ENCODE measurements at places on chromosomes 7 and 10.

- DNase-seq = no peak
Measured at GRCh38 chr7:126574276-126575250, 678.2 kb downstream of the GRM8 start.

DNA sequence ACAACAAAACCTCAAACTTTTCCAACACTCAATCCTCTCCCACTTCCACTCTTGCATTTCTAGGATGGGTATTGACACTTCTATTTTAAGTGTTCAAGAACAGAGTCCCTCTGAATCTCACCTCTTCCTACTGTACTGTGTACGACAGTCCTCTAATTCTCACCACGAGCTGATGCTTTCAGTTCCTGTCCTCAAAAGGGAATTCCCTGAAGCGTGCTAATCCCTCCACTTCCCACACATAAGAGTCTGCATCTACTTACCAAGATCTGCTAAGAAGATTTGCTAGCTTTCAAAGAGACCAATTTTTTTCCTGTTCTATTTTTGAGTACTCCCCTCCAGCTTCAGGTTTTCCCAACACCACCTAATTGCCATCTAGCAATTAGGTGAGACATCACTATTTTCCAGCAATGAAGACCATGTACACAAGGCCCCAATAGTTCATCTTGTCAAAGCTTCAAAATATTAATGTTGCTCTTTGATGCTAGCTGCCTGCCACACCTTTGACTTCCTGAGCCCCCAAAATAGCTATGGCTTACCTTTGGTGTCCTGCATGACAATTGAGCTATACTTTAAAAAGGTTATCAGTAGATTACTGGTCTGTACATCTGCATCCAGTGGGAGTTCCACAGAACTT is 54.4 kb downstream of the ARMH3 start:
- no peak for DNase-seq

- DNase-seq = no peak
Measured at GRCh38 chr7:137449016-137449415, 105.5 kb upstream of the PTN start.

GRCh38 chr7:135169964-135170273 is 588 bp downstream of the CYREN start:
- no peak for DNase-seq

GRCh38 chr7:74480861-74481417 is 27.2 kb downstream of the GTF2IRD1 start:
- no peak for DNase-seq

- no peak for DNase-seq
Measured at GRCh38 chr7:131012477-131013031, 278.5 kb upstream of the KLF14 start.

GRCh38 chr10:5502061-5502521 is 2.7 kb upstream of the CALML5 start:
- DNase-seq = no peak

DNA sequence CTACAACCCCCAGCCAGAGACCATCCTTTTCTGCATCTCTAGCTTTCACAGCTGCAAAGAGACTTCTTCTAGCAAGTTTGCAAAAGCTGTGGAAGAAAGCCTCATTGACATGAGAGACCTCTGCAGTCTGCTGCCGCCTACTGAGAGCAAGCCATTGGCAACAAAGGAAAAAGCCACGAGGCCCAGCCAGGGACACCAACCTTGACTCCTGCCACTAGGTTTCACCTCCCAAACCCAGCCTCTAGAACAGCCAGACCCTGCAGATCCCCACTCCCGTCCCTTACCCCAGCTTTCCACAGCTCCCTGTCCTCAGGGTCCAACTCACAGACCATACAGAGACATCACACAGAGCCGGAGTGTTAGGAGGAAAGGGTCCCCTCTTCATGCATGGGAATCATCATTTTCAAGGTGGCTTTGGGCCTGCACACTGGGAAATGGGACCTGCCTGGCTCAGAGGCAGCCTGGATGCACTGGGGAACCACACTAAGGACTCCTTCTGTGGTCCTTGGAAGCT is 14.6 kb upstream of the C10orf53 start:
- DNase-seq = no peak

DNA sequence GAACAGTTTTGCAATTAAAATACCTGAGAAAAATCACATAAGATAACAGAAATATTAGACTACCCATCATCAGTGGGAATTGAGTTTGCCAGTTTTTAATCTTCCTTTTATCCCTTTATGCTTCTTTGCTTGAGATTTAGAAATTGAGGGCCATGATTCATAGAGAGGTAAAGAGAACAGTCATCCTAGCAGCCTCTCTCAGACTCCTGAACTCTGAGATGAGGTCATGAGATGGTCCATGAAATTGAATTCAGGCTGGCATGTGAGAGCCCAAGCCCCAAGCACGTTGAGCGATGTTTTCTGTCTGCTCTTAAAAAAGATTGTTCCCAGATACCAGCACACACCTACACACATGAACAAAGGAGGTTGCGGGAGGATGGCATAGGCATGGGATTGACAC is 91.1 kb downstream of the CREB5 start:
- DNase-seq = no peak

DNA sequence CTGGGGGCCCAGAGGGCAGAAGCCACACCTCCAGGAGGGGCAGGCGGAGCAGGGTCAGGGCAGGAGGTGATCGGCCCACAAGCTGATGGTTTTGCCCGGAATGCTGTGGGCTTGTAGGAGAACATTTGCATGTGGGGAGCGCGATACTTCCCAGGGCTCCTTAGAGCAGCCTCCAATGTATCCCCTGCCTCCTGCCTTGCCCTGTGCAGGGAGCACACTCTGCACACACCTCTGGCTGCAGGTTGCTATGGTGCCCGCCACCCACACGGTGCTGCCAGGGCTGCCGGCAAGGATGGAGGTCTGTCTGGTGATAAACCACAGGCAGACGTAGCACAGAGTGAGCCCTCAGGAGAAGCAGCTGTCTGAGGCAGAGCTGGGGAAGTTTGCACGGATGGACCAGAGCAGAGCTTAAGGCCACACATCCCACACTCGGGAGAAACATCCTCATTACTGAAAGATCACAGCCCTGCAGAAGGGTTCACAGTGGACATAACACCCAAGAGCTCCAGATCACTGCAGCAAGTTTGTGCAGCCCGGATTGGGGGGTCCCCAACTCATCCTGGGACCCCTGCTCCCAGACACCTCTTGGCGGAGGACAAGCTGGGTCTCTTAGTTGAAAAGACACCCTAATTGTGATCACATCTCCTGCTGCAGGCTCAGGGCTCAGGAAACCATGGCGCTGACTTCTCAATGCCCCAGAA is 41.8 kb downstream of the VIPR2 start:
- no peak for DNase-seq

GRCh38 chr10:74641659-74642058 is 184.7 kb upstream of the KAT6B start:
- no peak for DNase-seq

DNA sequence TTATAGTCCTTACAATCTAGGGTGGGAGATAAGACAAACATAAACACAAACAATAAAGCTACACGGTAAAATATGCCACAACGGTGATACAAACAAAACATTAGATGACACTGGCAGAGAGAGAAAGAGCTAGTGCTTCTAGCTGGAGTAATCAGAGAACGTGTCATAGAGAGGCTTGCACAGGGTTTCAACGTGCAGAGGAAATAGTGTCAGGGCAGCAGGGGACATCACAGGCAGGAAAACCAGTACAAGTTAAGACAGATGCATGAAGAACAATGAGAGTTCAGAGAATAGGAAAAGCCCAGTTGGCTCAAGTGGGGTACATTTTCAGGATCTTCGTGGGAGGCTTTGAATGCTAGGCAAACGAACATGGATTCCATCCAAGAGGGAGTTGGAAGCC is 91.4 kb downstream of the ZNF438 start:
- DNase-seq = no peak

- DNase-seq = no peak
Measured at GRCh38 chr7:134451656-134452055, 7.2 kb downstream of the AKR1B1 start.

DNA sequence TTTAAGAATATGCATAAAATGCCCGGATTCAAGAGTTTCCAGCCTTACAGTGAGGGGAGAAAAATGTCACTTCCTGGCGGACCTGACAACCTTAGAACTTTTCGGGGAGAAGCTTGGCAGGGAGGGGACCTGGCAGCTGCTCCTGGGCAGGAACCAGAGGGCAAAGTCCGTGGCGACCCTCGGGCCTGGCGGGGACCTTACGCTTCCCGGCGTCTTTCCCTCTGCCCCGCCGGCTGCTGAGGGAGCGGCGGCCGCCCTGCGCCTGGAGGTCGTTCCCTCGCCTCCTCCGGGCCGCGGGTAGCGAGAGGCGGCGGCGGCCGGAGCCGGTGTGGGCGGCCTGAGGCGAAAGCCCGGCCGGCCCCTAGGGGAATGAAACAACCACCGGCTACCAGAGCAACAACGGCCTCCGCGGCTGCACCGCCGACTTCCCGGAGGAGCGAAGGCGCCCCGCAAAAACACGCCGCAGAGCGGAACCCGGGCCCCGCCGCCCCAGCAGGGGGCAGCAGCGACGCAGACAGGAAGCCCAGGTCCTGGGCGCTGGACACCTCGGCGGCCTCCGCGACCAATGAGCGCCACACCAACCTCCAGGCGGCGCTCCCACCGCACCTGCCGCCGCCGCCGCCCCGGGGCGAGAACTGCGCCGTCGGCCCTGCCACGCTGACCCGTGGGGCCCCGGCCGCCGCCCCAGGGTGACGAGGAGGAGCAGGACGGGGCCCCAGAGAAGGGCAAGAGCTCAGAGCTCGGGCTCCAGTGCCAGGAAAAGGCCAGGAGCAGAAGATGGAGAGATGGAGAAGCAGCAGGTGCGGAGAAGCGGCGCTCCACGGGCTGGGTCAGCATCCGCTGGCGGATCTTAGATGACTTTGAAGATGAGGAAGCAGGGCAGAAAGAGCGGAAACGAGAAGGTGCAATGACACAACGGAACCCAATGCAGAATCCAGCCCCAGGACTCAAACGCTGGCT is 10.5 kb upstream of the ACSM6 start:
- peak; percentile 95 for DNase-seq

DNA sequence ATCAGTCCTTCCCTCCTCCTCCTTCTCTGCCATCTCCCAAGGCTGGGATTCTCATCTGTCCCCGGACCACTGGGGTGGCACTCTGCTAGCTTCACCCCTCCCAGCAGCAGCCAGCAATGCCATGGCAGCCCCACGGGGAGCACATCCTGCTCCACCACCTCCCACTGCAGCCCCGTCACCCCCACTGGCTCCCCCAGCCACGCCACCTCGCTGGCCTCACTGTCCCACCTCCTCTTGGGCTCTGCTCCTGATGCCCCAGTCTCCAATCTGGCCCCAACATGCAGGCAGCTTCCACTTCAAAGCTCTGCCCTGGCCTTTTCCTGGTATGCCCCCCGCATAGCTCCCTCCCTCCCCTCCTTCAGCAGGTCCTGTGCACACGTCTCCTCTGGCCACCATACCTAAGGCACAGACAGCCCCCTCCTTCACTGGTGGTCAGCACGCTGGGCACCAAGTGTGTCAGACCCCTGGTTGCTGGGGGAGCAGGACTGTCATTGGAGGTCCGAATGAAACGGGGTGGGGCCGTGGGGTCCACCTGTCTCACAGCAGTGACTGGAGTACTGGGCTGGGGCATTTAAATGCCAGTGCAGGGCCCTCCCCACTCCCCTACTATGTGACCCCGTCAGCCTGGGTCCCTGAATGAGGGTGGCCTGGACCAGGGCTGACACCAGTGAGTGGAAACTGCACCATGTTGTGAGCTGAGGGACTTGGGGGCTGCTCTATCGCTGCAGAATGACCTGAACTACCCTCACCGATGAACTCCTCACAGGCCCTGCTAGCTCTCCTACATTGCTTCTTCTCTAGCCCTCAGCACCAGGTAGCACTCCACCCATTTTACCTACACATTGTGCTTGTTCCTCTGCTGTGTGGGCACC is 38.7 kb downstream of the RASGEF1A start:
- no peak for DNase-seq

GRCh38 chr10:75926763-75927162 is 495.3 kb downstream of the LRMDA start:
- no peak for DNase-seq

DNA sequence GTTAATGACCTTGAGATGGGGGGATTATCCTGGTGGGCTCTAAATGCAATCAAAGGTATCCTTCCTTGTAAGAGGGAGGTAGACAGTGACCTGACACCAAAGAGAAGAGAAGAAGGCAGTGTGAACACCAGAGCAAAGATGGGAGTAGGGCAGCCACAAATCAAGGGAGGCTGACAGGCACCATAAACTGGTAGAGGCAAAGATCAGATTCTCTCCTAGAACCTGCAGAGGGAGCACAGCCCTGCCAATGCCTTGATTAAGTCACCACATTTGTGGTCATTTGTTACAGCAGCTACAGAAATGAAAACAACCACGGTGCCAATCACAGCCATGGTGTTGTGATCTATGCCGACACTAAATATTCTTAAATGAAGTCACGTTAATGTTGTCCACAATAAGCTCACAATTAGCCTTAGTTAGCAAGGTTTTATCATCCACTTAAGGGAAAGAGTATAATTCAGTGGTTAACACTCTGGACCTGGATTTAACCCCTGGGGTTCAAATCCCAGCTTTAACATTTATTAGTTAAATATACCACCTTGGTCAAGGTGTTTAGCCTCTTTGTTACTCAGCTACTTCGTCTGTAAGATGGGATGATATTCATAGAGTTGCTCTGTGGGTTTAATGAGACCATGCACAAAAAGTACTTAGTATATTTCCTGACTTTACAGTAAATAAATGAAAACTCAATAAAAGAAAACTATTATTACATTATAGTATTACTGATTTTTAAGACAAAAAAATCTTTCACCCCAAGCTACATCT is 70.8 kb downstream of the SGMS1 start:
- peak; percentile 32 for DNase-seq

- DNase-seq = no peak
Measured at GRCh38 chr7:3067606-3068380, 24.1 kb upstream of the CARD11 start.

GRCh38 chr10:22285130-22285529 is 31.1 kb upstream of the COMMD3 start:
- no peak for DNase-seq

GRCh38 chr7:158283016-158283974 is 304.3 kb downstream of the PTPRN2 start:
- no peak for DNase-seq

DNA sequence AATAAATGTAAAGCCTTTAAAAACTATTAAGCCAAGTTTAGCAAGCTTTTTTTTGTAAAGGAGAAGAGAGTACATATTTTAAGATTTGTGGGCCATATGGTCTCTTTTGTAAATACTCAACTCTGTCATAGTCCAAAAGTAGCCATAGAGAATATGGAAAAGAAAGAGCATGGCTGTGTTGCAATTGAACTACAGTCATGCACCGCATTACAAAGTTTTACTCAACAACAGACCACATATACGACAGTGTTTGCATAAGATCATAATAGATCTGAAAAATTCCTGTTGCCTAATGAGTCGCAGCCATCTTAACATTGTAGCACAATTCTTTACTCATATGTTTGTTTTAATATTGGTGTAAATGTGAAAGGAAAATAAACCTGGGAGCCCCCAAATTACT is 440.8 kb downstream of the HTR7 start:
- no peak for DNase-seq

- DNase-seq = no peak
Measured at GRCh38 chr7:41576166-41576565, 126.7 kb downstream of the INHBA start.

Data from HEK293T (cell line).